Lower lobe of right lung (tissue), 2 donors: ENCODE measurements at places on chromosomes 1 and 21.

DNA sequence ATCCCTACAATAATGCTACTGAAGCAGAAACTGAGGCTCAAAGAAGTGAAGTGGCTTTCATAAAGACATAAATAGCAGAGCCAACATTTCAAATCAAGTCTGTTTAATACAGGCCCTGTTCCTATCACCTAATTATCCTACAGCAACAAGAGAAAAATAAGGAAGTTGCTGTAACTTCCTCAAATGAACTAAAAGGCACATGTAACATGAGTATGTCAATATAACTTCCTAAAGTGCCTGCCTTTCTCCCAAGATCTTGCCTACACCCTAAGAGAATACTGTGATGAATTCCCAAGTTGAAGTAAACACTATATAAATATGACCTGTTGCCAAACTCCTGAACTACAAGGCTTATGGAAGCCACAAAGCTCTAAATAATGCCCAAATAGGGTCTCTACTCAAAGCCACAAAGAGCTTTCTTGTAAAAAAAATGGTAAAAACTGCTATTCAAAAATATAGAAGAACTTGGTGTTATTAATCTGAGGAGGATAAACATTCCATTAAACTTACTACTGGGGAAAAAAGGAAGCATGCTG lies 8.6 kb downstream of the BEND5 start:
- DNase-seq = no peak

GRCh38 chr1:243739335-243740003 lies 110.6 kb downstream of the AKT3 start:
- DNase-seq = no peak

GRCh38 chr1:30345491-30346130 lies 377.8 kb downstream of the MATN1 start:
- no peak for DNase-seq

DNA sequence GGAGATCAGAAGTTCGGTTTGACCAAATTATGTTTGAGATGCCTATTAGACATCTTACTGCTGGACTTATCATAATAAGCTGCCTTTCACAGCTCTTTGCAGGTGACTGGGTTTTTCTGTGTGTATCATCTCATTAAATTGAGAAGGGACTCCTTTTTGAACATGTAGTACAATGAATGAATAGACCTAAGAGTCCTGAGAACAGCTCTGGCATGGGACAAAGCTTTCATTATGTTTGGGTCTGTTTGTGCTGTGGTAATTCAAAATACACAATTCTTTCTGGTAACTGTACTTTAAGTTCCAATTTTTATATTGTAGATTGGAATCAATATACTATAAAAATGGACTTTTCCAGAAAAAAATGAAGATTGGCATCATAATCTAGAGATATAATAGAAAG lies 312.3 kb downstream of the TM2D1 start:
- no peak for DNase-seq

- no peak for DNase-seq
Observed at GRCh38 chr1:230102046-230102445, 35.0 kb downstream of the GALNT2 start.

- no peak for DNase-seq
Observed at GRCh38 chr1:18965206-18966173, 9.0 kb upstream of the IFFO2 start.

GRCh38 chr1:116278541-116278866 lies 94.5 kb upstream of the ATP1A1 start:
- no peak for DNase-seq

DNA sequence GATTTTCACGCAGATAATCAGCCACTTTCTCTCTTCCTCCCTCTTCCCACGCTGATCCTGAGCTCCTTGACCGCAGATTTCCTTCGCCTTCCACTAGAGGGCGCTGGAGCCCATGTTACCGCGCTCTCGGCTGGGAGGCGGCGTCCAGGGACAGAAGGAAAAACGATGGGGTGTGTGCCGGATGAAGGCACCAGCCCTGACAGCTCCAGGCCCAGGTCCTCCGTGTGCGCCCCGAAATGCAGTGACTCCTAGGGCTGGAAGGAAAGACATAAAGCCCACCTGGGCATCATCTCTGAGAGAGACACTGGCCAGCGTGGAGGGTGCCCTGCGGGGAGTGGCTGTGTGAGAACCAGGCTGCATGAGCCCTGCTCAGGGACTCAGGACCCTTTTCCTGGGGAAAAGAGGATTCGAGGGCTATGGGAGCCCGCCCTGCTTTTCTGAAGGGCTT lies 44.9 kb upstream of the CYP2J2 start:
- peak; percentile 72 for DNase-seq

- no peak for DNase-seq
Observed at GRCh38 chr1:187070076-187070475, 241.3 kb downstream of the PLA2G4A start.

- no peak for DNase-seq
Observed at GRCh38 chr1:156065212-156065611, 4.3 kb downstream of the RAB25 start.

- DNase-seq = no peak
Observed at GRCh38 chr1:16189003-16189402, 23.4 kb downstream of the ARHGEF19 start.

GRCh38 chr1:24972221-24972914 lies 42.3 kb upstream of the RUNX3 start:
- DNase-seq = no peak
